ENCODE measurements at places on chromosomes 3 and 15. TPM values are rescaled to one million over a fixed set of nuclear protein-coding genes. Genes with fewer than 3 reads are reported as not detected.

DNA sequence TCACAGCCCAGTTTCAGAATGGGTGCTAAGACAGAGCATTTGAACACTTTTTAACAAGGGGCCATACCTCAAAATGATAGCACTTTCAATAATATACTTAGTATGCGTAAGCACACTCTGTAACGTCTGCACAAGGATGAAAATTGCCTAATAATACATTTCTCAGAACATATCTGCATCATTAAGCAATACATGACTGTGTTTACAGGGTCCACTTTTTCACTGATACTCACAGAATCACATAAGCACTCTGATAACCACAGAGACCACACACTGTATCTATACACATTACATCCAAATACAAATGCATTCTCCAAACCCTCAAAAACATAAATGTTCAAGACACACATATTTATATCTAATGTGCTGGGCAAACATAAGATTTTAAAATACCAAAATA is 79.8 kb downstream of the NR1I2 start:
- H3K27me3 ChIP-seq: no peaks in the 10 kb centered on the region
- peaks cover 14% of the 10 kb centered on the region for H3K36me3 ChIP-seq
- no peak for DNase-seq
- H3K4me1 ChIP-seq: no peaks in the 10 kb centered on the region
- H3K4me3 ChIP-seq: no peak overlapping the region

The RBP2 gene
- not detected for total RNA-seq

The SI gene
- not detected for total RNA-seq

The ADAMTSL3 gene
- 45.4 TPM for total RNA-seq

The CHRNA5 gene
- total RNA-seq: 0.27 TPM

- H3K27me3 ChIP-seq: no peaks in the 10 kb centered on the region
- H3K27ac ChIP-seq: no peak overlapping the region
- DNase-seq: no peak
- no peaks in the 10 kb centered on the region for H3K36me3 ChIP-seq
These were observed 46.6 kb upstream of the GOLGA8J start for GRCh38 chr15:30036036-30036703.

The CCR4 gene
- 0.56 TPM for total RNA-seq

GRCh38 chr3:26049951-26050350 is 260.1 kb downstream of the OXSM start:
- H3K27me3 ChIP-seq: no peaks in the 10 kb centered on the region
- H3K27ac ChIP-seq: no peak overlapping the region
- H3K4me3 ChIP-seq: no peak overlapping the region

DNA sequence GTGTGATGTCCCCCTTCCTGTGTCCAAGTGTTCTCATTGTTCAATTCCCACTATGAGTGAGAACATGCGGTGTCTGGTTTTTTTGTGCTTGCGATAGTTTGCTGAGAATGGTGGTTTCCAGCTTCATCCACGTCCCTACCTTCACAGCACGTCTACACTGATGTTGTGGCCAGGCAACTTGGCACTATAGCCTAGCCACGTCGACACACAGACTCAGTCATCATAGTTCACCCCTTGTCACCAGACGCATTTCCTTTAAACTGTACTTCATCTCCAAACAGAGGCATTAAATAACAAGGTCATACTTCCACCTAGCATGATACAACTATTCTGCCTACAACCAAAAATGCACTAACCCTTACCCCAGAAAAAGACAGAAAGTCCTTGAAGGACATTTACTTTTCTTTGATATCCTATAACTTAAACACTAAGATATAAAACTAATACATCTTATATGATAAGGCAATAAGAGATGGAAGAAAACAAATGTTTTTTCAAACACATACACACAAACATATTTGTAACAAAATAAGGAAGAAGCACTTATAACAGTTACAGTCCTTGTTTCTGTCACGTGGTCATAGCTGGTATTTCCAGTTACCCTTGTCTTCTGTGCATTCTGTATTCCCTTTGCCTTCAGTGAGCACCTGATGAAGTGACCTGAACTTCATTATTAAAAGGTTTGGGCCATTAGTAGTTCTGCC is 121.4 kb downstream of the KLF13 start:
- H3K4me1 ChIP-seq: peaks cover 4% of the 10 kb centered on the region
- H3K4me3 ChIP-seq: no peak overlapping the region
- H3K36me3 ChIP-seq: no peaks in the 10 kb centered on the region

The CADPS gene
- 7.2 TPM for total RNA-seq

The SMAD6 gene
- total RNA-seq: 73.3 TPM

- peaks cover 24% of the 10 kb centered on the region for H3K36me3 ChIP-seq
- H3K4me3 ChIP-seq: no peak overlapping the region
- DNase-seq: no peak
- H3K4me1 ChIP-seq: no peaks in the 10 kb centered on the region
- no peak overlapping the region for H3K27ac ChIP-seq
- H3K27me3 ChIP-seq: no peaks in the 10 kb centered on the region
These were observed 54.3 kb downstream of the HMG20A start for GRCh38 chr15:77475001-77475400.

DNA sequence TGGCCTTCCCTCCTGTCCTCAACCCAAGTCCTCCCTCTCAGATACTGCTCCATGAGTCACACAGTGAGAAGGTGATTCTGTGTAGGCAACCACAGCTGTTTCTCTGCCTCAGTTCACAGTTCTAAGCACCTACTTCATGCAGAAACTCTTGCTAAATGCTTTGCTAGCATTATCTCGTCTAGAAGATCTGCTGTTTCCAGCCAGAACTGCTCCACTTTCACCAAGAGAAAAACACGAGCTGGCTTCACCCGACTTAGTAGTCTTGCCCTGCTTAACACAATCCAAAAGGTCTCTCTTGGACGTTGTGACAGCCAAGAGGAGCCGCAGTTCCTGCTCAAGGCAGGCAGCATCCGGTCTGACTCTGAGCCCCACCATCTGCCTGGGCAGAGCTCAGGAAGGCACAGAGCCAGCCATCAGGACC is 272.1 kb downstream of the UACA start:
- H3K4me3 ChIP-seq: no peak overlapping the region
- H3K27ac ChIP-seq: no peak overlapping the region
- H3K27me3 ChIP-seq: no peaks in the 10 kb centered on the region
- no peaks in the 10 kb centered on the region for H3K36me3 ChIP-seq
- H3K4me1 ChIP-seq: no peaks in the 10 kb centered on the region

- no peak for DNase-seq
- H3K27me3 ChIP-seq: no peaks in the 10 kb centered on the region
- H3K4me1 ChIP-seq: no peaks in the 10 kb centered on the region
These were observed 257.9 kb downstream of the CTNNB1 start for GRCh38 chr3:41457176-41457575.

- H3K4me1 ChIP-seq: no peaks in the 10 kb centered on the region
- DNase-seq: no peak
- H3K36me3 ChIP-seq: peaks cover 2% of the 10 kb centered on the region
- no peaks in the 10 kb centered on the region for H3K27me3 ChIP-seq
- H3K4me3 ChIP-seq: no peak overlapping the region
These were observed 29.2 kb downstream of the SEMA6D start for GRCh38 chr15:47746516-47746915.

GRCh38 chr3:73475717-73476116 is 149.0 kb downstream of the PDZRN3 start:
- H3K4me3 ChIP-seq: no peak overlapping the region
- H3K27ac ChIP-seq: no peak overlapping the region
- H3K4me1 ChIP-seq: no peaks in the 10 kb centered on the region
- no peak for DNase-seq
- no peaks in the 10 kb centered on the region for H3K36me3 ChIP-seq

DNA sequence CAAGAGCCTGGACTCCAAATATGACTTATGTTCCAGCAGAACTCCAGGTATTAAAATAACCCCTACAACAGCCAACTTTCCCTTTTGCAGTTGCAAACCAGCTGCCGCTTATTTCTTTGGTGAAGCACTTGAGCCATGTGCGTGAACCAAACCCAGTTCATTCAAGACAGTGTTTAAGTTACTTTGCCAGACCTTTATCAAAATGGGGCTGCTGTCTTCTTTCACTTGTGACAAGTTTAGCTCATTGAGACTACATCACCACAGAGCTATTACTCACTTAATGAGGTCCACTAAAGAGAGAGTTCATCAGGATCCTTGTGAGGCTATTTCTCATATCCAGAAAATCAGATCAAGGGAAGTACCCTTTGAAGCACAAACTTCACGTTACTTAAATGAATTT is 2.4 kb upstream of the XRN1 start:
- H3K4me3 ChIP-seq: no peak overlapping the region
- H3K27ac ChIP-seq: no peak overlapping the region
- H3K4me1 ChIP-seq: peaks cover 19% of the 10 kb centered on the region
- H3K27me3 ChIP-seq: no peaks in the 10 kb centered on the region

The ANKDD1A gene
- total RNA-seq: 58.1 TPM

- H3K4me1 ChIP-seq: peaks cover 8% of the 10 kb centered on the region
- H3K27me3 ChIP-seq: no peaks in the 10 kb centered on the region
- H3K27ac ChIP-seq: no peak overlapping the region
- no peaks in the 10 kb centered on the region for H3K36me3 ChIP-seq
These were observed 6.0 kb upstream of the KCTD6 start for GRCh38 chr3:58485801-58486435.

GRCh38 chr3:33908250-33908851 is 109.9 kb downstream of the PDCD6IP start:
- H3K4me1 ChIP-seq: no peaks in the 10 kb centered on the region
- no peak overlapping the region for H3K27ac ChIP-seq
- DNase-seq: no peak
- no peaks in the 10 kb centered on the region for H3K27me3 ChIP-seq
- H3K4me3 ChIP-seq: no peak overlapping the region

The BTLA gene
- not detected for total RNA-seq

DNA sequence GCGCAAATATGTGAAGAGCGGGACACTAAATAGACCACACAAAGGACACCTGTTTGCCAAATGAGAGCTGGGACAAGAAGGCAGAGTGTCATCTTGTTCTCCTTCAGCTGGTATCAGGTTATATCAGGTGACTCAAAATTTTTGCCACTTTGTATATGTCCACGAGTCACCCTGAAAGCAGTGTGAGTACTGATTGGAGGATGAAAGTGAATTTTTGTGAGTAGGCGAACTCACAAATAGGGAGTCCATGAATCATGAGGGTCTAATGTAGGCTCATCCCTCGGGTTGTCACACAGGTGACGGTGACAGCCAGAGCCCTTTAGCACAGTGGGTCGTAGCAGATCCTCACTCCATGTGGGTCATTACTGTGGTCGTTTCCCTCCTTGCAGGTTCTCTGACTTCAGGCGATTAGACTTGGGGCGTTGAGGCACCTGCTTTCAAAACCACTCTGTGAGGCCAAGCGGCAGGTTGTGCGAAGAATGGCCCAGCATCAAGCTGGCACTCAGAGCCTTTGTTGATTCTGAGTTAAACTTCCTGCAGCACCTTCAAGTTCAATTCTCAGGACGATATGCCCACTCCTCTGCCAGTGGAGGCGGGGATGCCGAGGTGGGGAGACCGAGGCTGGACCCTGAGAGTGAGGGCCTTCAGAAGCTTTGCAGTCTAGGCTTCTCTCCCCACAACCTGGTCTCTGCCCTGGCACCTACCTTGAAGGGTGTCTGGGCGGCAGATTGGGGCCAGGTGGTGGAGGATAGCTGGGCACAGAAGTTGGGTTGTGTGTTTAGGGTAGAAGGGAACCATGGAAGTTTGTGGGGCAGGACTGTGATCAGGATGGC is 173.8 kb downstream of the SMAD6 start:
- H3K4me3 ChIP-seq: no peak overlapping the region
- no peaks in the 10 kb centered on the region for H3K27me3 ChIP-seq

Measured in thoracic aorta (tissue), 2 donors.